ENCODE measurements at places on chromosomes 13 and 19.

DNA sequence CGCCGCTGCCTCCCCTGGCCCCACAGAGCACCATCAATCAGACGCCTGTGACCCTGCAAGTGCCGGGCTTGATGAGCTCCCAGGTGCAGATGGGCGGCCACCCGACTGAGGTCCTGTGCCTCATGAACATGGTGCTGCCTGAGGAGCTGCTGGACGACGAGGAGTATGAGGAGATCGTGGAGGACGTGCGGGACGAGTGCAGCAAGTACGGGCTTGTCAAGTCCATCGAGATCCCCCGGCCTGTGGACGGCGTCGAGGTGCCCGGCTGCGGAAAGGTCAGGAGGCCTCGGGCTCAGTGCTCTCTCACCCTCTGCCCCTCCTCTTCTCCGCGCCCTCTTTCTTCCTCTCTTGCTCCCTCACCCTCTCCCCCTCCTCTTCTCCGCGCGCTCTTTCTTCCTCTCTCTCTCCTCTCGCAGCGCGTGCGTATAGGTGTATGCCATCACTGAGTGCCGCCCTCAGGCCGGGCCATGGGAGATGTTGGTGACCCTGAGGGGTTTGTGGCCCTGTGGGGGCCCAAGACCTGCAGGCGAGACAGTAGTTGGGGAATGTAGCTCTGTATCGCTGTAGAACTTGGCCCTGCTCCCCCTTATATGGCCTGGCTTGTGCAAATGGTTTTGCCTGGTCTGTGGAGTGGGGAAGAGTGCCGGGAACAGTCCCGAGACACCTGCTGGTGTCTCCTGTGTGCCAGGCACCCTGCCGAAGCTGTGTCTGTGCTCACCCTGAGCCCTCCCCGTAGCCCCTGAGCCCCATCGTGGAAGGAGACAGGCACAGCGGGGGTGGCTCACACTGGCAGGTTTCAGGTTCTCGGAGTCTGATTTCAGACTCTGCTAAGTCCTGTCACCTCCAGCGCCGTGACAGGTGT lies 5.4 kb upstream of the EPN1 start:
- DNase-seq: no peak

DNA sequence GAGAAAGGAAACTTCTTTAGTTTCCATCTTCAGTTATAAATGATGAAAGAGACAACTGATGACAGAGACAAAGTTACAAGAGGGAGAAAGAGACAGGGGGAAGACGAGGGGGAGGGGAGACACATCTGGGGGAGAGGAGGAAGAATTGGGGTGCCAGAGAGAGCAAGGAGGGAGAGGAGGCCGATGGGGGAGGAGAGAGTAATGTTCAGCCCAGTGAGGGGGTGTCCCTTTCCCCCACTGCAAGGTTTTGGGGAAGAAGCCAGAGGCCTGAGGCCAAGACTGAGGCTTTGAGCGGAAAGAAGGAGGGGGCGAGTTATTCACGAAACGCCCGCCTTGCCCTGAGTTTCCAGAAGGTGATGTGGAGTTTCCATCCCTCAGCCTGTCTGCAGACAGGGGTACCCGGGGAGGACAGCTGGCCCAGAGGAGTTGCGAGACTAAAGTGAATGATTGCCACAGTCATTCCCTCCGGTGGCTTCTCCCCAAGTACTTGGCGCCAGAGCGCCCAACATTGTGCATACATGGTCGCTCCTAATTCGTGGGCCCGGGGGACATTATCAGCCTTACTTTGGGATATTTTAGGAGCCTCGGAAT lies 558 bp upstream of the PPAN start:
- no peak for DNase-seq

GRCh38 chr19:29268721-29269393 lies 55.9 kb upstream of the UQCRFS1 start:
- no peak for DNase-seq

DNA sequence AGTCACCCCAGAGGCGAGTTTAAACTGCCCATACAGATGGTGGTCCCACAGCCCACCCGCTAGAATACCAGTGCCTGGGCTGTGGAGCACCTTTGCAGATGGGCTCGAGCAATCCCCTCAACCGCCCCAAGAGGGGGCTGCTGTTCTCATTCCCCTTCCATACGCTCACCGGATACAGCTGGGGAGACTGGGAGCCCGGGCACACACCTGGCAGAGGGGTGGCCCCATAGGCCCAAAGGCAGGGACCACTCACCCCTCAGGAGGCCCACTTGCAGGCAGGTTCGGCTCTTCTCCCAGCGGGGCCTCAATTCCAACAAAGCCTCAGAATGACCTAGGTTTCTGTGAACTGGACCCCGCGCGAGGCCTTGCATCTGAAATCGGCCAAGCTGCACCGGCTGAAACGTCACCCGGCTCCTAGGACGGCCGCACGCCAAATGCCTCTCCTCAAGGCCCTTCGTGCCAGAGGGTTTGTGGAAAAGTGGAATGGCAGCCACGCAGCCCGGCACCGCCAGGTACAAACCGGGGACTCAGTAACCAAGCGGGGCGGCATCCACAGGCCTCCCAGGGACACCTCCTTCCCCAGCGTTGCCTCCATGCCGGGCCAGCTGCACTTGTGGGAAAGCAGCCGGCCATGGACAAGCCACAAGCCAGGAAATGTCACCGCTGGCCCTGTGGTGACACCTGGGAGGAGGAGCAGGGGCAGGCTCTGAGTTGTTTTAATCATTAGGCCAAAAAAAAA lies 18.7 kb downstream of the MLLT1 start:
- no peak for DNase-seq

DNA sequence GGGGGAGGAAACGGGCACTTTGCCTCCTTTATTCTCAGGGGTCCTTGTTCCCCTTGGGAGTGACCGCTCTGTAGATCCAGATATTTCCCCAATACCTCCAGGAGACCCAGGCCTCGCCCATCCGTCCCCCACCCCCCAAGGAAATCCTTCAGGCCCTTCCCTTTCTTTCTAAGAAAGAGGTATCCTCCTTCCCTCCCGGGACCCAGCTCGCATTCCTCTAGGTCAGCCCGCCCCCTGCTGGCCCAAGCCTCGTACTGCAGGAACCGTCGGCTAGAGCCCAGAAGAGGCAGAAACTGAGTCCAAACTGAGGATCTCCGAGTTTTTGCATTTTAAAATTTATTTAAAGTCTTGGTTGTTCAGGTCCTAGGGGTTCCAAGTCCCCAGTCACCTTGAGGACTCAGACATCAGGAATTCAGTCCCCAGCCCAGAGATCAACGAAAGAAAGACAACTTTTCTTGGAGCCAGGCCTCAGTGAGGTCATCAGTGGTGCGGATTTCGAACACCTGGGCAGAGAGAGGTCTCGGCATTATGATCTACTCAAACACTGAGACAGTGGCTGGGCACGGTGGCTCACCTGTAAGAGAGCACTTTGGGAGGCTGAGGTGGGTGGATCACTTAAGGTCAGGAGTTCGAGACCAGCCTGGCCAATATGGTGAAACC lies 7.5 kb upstream of the LRFN1 start:
- DNase-seq: peak; percentile 86

GRCh38 chr13:46113596-46113995 lies 8.8 kb upstream of the CPB2 start:
- DNase-seq: peak; percentile 71

GRCh38 chr13:100633461-100633860 lies 41.1 kb downstream of the TMTC4 start:
- peak; percentile 84 for DNase-seq

DNA sequence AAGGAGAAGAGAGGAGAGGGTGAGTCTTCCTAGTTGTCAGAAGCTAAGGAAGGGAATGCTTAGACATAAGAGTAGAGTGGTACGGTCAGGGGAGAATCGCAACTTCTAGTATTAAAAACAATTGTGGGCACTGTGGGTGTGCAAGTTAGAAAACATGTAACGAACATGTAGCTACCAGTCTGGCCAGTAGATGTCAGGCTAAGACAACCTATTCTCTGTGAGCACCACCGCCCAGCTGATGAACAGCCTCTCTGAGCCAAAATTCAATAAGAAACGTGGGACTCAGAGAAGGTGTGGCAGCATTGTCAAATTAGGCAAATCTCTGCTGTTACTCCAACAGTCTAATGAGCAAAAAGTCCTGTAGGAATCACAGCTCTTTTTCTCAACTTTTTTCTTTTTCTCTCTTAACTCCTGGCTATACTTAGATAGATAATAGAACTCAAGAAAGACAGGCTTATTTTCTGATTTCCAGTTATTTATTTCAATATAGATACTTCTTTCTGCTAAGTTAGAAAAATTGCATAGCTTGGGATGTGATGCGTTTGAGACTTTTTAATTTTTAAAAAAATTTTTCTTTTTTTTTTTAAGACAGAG lies 186.2 kb downstream of the USP12 start:
- DNase-seq: peak; percentile 87

DNA sequence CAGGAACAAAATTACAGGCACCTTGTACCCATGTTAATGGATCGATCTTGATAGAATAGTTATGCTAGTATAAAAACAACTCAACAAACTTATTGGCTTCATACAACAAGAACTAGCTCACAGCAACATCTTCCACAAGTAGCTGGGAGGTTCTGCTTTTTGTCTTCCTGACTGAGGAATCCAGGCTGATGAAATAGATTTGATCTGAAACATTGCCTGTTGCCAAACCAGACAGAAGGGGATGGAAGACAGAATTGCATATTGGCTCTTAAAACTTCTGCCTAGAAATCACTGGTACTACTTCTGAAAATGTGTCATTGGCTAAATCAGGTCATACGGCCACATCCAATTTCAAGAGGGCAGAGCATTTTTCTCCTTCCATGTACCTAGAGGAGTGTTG lies 267.3 kb downstream of the RFC3 start:
- DNase-seq: no peak

GRCh38 chr19:5065663-5066093 lies 96.8 kb downstream of the KDM4B start:
- no peak for DNase-seq

DNA sequence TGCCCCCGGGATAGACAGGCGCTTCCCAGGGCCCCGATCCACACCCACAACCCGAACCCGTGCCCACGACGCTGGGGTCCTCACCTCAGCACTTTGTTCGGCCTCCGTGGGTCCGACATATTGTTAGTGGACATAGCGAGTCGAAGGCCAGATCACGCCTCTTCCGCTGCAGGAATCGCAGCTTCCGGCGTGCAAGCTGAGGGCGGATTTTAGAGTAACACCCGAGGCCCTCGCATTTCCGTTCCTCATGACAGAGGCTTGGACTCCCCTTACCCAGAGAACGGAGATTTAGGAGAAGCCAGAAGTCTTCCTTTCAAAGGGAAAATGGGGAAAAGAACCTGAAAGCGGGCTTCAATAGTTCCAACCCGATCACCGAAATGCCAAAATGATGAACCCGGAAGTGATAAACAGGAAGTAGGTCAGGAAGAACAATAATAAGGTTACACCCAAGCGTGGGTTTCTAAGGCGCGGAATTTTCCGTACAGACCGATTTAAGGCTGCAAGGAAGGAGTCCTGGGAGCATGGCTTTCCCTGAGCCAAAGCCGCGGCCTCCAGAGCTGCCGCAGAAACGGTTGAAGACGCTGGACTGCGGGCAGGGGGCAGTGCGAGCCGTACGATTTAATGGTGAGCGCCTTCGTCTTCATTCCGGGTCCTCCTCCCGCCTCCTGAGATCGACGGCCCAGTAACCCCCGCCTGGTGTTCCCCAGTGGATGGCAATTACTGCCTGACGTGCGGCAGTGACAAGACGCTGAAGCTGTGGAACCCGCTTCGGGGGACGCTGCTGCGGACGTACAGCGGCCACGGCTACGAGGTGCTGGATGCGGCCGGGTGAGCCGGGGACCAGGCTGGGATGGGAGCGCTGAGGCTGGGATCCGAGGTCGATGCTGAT lies 2.9 kb downstream of the WDR83 start:
- DNase-seq: peak; percentile 90

DNA sequence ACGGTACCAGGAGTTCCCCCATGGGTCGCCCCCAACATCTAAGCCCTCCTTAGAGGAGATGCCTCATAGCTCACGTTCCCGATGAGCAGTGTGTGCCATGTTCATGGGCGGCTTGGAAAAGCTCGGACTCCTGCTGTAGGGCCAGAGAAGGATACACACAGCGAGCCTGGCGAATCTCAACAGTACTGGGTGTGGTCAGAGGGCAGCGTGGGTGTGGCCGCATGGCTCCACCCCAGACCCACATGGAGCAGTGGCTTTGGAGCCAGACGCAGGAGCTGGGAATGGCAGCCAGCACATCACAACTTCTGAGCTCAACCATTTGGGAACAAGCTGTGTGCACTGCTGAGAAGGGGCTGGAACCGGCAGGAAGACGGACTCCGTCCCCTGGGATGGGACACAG lies 15.6 kb downstream of the CAPS start:
- no peak for DNase-seq

GRCh38 chr19:7366701-7367420 lies 18.1 kb downstream of the ARHGEF18 start:
- DNase-seq: peak; percentile 40

DNA sequence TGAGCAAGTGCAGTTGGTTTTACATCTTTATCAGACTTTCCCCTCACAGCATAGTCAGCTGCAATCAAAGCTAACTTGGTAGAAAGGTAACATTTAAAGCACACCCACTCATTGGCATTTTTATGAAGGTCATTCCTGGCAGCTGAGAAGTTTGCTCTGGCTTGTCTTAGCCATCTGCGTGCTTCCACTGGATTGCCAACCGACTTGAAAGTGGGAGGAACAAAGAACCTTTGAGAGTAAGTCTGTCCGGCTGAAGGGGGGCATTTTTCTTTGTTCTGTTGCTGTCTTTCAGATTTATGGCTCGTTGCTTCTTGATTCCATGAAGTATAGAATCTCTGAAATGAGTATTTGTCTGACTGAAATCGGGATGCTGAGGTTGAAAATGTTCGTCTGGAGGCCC lies 103.1 kb downstream of the SACS start:
- DNase-seq: peak; percentile 29

DNA sequence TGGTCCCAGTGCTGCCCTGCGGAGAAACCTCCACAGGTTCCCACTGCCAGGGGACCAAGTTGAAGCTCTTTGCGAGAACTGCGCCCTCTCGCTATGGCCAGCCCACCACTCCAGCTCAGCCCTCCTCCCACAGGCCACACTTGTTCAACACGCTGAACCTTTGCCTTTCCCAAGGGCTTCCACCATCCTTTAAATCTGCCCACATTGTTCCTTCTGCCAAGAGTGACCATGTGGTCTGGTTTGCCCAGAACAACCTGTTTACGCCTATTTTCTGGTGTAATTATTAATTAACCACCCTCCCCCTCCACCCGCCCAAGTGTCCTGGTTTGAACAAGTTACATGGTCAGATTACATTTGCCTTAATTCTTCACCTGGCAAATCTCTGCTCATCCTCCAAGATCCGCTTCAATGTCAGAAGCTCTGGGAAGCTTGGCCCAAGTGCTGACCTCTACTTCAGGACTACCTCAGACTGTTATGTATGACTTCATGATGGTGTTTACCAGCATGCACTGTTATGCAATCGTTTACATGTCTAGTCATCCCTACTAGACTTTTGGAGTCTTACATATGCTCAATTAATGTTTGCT lies 12.0 kb upstream of the USP12 start:
- DNase-seq: no peak

Data from astrocyte of the hippocampus (primary cell).